Stimulated activated CD8-positive, alpha-beta memory T cell treated with anti-CD3 and anti-CD28 coated beads, Interleukin-7, amount 100 ng/mL, for 1 hour (primary cell): ENCODE measurements at places on chromosomes 3 and 15.

DNA sequence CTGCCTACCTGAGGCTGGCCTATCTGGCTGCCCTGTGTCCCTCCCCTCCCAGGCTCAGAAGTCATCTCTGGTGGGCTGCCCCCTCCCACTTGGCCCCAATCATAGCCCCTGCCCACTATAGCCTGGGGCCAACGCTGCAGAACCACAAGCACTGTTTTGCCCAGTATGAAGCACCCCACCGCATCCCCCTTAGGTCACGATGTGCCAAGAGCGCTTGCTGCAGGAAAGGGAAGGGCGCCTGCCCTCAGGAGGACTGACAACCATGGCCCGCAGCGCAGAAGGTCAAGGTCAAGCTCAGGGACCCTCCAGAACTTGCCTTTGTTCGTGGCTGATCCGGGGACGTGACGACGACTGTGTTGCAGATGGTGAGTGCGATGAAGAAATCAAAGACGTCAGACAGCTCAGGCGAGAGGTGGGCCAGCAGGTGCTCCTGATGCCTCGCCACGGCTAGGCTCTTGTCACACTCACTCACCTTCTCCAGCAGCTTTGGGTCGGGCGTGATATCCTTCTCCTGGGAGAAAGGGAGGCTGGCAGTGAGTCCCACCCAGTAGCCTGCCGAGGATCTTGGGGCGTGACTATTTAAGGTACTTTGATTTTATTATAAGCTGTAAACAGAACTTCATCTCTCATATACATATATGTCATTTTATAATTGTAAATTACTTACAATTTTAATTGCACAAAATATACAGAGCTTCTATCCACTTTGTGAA is 146.6 kb downstream of the ATP10A start:
- no peak for DNase-seq

- DNase-seq = no peak
Measured at GRCh38 chr15:29815000-29815710, 7.1 kb downstream of the TJP1 start.

- DNase-seq = no peak
Measured at GRCh38 chr3:135834465-135834864, 131.1 kb upstream of the PPP2R3A start.

- DNase-seq = no peak
Measured at GRCh38 chr15:95715906-95716656, 614.4 kb upstream of the NR2F2 start.

DNA sequence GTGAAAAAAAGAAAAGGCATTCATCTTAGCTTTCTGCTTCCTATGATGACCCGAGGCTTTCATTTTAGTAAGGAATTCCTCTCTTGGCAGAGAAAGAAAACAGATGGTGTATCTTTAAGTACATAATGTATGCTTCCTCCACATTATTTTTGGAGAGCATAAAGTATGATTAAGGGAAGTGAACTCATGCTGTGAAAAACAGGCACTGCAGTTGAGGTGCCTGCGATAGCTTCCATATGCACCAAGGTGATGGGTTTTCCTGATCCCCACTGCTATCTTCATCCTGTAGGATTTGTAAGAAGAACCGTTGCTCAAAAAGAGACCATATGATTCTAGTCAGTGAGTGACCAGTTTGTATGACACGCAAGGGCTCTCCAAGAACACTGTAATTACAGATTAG is 411.5 kb upstream of the MCTP2 start:
- DNase-seq = no peak

DNA sequence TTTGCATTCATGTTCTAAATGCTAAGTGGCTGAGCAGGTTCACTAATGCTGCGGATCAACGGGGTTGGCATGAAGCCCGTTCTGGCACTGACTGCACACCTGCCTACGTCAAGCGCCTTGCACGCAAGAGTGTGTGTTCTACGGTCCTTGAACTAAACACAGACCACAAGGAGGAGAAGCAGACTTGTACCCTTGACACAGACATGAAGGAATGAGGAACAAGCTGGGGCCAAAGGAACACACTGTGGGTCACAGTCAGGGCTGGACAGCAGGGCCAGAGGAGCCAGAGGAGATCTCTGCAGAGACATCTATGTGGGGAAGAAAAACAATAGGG is 48.0 kb upstream of the LDHAL6B start:
- DNase-seq = no peak

- DNase-seq = no peak
Measured at GRCh38 chr15:96183867-96184266, 146.6 kb upstream of the NR2F2 start.
